ENCODE measurements at places on chromosomes 7 and 10.

DNA sequence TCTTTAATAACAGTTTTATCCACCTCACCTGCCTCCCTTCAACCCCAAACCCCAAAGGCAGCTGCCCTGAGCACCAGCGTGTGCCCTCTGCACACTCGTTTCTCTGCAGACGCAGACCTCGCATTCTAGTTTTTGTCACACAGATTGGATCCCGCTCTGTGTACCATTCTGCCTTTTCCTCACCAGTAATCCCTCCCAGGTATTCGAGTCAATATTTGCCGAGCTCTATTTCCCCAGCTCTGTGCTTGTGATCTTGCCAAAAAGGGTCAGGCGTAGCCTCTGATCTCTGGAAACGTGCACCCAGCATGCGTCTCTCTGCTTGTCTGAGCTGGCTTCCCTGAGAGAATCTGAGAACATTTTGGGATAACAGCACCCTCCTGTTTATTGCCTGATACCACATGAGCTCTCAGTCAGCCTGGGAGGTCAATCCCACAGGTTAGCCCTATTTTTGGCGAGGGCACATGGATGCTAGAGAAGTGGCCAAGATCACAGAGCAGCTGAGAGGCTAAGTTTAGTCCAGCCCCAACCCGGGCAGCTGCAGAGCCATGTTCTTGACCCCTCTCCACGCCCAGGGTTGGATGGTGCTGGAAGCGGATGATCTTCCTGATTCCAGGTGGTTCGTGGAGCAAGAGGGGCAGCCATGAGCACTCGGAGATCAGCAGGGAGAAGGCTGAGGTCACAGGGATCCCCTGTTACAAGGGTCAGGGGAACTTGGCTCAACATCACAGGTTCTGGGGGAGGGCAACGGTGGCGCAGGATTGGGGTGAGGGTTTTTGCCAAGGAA lies 29.1 kb downstream of the FOXL3 start:
- DNase-seq = no peak

GRCh38 chr7:112238852-112239610 lies 32.5 kb downstream of the ZNF277 start:
- DNase-seq = no peak

DNA sequence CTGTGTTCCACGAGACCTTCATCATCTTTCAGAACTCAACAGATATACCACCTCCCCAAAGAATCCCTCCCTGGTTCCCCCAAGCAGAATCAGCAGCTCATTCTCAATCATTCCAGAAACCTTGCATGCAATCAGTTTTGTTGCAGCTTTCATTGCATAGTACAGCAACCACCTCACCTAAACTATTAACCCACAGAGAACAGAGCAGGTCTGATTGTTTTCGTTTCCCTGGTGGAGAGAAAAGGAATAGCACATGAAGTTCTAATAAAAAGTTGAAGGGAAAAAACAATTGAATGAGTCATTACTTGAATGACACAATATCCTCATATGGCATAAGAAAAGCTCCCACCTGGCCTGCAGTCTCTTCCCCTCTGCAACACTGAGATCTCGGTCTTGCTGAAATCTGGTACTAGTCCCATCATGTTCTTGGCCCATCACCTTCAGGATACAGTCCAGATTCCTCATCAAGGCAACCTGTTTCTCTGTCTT lies 147.1 kb upstream of the GDF10 start:
- DNase-seq = no peak

DNA sequence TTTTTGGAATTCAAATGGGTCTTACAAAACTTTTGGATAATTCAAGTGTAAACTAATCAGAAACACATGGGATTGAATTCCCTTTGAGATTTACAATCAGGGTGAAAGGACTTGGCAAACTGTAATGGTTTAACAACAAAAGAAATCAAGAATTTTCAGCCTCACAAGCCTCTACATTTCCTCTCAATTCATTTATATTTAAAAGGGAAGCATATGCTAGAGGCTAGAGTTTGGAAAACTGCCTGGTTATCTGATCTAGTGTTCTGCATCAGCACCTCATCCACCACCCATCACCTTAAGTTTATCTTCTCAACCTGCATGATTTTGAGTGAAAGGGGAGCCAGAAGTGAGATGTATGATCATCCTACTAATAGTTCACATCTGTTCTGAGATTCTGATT lies 120.7 kb downstream of the TES start:
- DNase-seq = peak; percentile 87

DNA sequence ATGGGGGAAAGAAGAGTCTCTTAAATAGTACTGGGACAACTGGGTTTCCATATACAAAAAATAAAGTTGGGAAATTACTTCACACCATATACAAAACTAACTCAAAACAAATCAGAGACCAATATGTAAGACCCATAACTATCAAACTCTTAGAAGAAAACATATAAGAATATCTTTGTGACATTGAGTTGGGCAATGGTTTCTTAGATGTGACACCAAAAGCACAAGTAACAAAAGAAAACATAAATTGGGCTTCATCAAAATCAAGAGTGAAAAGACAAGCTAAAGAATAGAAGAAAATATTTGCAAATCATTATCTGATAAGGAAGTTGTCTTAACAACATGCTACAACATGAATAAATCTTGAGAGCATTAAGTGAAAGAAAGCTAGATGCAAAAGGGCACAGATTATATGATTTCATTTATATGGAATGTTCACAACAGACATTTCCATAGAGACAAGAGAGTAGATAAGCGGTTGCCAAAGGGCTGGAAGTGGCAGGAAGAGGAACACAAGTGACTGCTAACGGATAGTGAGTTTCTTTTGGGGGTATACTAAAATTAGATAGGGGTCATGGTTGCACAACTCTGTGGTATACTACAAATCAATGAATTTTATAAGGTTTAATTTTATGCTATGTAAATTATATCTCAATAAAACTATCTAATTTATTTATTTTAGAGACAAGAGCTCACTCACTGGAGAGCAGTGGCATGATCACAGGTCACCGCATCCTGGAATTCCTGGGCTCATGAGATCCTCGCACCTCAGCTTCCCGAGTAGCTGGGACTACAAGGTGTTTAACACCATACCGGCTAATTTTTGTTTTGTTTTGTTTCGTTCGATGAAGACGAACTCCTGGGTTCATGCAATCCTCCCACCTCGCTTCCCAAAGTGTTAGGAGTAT lies 35.4 kb downstream of the JMJD1C start:
- peak; percentile 27 for DNase-seq

DNA sequence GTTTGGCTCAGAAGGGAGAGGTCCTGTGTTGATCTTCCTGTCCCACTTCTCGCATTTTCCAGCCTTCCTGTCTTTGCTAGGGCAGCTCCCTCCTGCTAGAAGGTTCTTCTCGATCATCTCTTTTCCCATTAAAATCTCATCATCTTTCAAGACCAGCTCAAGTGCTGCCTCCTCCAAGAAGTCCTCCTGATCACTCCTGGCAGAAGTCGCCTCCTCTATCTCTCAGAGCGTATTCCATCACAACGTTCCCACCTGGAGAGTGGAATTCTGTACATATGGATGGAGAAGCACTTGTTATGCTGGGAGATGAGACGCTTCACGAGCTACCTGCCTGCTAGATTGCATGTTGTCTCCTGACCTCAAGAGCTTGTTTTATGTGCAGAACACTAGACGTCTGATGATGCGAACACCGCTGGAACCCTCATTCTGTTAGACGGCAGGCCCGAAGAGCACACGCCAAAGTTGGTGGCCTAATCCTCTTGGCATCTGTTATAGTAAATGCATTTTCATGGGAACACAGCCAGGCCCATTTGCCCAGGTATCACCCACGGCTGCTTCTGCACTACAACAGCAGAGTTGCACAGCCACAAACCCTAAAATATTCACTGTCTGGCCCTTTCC lies 68.0 kb upstream of the INSIG1 start:
- no peak for DNase-seq

- DNase-seq = no peak
Observed at GRCh38 chr10:36636285-36636839, 489.0 kb upstream of the ANKRD30A start.

DNA sequence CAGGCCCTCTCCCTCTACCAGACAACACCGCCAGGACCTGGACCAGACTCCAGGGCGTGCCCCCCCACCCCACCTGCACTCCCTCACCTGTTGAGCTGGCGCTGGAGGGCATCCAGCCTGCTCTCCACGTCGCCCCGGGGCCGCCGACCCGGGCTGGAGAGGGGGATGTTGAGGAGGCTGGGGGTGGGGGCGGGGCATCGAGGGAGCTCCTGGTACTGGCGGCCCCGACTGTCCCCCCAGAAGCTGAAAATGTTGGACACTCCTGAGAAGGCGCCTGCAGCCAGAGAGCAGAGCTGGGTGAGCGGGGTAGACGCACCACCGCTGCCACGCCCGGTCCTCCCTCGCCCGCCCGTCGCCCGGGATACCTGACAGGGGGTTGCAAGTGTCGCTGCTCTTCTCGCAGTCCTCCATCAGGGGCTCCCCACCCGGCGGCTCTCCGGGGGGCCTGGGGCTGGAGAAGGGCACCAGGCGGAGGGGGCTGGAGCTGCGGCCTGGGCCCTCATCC lies 30.8 kb downstream of the KCNH2 start:
- no peak for DNase-seq

GRCh38 chr7:146878901-146879300 lies 762.3 kb downstream of the CNTNAP2 start:
- no peak for DNase-seq

GRCh38 chr10:12022580-12023257 lies 19.9 kb downstream of the UPF2 start:
- DNase-seq = no peak

- DNase-seq = peak; percentile 74
Observed at GRCh38 chr10:99975942-99976809, 33.6 kb downstream of the DNMBP start.

- peak; percentile 69 for DNase-seq
Observed at GRCh38 chr10:12448729-12449391, 99.5 kb downstream of the CAMK1D start.

- no peak for DNase-seq
Observed at GRCh38 chr7:37323966-37324365, 124.7 kb downstream of the ELMO1 start.

- DNase-seq = no peak
Observed at GRCh38 chr10:119005362-119006043, 24.0 kb upstream of the NANOS1 start.

DNA sequence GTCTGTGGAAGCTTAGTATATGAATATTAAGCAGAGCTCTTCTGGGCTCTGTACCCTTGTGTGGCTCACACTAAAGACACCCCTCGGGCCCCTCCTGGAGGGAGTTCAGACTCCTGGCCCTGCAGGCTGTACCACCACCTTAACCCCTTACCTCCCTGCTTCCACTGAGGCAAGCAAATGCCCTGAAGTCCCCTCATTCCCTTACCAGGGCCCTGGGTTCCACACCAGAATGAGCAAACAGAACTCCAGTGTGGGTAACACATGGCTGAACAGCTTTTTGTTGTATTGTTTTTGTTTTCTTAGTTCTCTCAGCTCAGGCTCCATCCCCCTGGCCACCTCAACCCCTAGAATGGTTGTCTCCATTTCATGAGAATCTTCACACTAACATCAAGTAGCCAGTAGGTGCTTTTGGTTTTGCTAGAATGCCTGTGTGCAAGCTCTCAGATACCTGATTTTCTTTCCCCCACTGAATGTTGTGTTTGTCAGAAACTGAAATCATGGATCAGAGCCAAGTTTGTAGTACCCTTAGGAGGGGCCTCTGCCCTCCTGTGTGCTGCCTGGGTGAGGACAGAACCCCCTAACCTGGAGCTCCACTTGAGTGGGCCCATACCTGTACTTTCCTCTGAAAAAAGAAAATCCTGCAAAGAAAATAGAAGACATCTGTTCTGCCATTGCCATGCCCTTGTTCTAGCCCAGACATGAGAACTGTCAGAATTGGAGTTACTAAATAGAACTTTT lies 2.8 kb upstream of the WAPL start:
- DNase-seq = no peak

GRCh38 chr7:102898532-102898859 lies 14.3 kb upstream of the LRRC17 start:
- no peak for DNase-seq

GRCh38 chr10:124409696-124410095 lies 9.0 kb downstream of the OAT start:
- no peak for DNase-seq

- DNase-seq = peak; percentile 5
Observed at GRCh38 chr7:143322760-143323633, 7.1 kb downstream of the CLCN1 start.

DNA sequence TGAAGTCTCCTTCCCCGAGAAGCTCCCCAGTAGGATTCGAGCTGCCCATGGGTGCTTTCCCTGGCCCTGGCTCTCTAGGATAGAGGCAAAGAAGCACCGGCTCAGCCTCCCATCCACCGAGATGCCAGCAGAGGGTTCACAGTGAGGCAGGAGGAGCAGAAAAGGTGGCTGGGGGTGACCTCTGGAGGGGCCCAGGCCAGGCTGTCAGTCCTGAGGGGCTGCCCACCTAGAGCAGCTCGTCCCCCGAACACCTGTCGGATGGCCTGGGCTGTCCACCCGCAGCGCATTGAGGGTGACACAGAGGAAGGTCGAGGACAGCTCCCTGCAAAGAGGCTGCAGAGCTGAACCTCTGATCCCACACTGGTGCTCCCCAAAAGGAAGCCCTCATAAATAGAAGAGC lies 167.2 kb upstream of the PPP2R2D start:
- no peak for DNase-seq

GRCh38 chr7:56092789-56093531 lies at the start of gene PHKG1:
PHKG1 (minus strand) TSS chr7:56092952; CDS start chr7:56088941, 4,011 bp downstream.
- DNase-seq = peak; percentile 74

GRCh38 chr10:5168897-5169420 lies 16.0 kb downstream of the AKR1C8 start:
- DNase-seq = no peak

- no peak for DNase-seq
Observed at GRCh38 chr10:1604246-1604645, 133.1 kb downstream of the ADARB2 start.

- no peak for DNase-seq
Observed at GRCh38 chr10:73634421-73634820, 6.9 kb downstream of the MYOZ1 start.

GRCh38 chr10:16646181-16647059 lies 124.7 kb upstream of the C1QL3 start:
- DNase-seq = no peak

DNA sequence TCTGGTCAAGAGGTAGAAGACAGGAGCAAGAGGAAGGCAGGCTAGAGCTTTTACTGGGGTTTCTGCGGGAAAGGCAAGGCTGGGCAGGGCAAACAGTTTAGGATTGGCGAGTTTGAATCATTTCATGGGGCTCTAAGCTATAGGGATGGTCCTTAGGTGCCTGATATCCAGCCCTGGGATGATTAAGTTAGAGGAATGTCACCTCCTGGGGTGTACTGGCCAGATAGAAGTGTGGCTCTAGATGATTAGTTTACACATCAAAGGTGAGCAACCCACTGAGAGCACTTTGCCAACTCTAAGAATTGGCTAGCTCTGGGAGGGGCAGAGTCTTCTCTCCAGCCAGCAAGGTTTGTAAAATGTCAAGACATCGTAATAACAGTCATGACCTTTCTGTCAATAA lies 52.4 kb downstream of the ZNF365 start:
- no peak for DNase-seq

DNA sequence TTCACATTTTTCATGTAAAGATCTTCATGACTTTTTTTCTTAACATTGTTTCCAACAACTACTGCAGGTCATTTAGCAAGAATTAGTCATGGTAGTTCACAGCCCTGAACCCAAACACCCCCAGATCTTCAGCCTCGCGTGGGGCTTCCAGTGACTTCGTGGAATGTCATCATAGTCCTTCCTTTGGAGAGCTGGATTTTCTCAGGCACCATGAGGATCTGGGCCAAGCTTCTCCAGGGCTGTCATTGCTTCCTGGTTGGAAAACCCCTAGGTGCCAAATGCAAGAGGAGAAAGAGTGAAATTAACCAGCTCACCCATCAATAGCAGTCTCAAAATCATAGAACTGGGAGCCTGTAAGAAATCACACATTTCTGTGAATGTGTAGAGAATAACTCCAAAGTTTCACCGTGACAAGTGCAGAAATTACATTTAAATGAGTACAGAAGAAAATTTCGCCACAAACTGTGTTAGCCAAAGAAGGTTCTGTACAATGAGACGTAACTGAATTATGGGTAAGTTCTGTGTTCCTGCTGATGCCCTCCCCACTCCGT lies 175.4 kb downstream of the CELF2 start:
- no peak for DNase-seq

Measured in HFF-Myc (cell line).